Stimulated activated CD8-positive, alpha-beta memory T cell treated with anti-CD3 and anti-CD28 coated beads, Interleukin-15, amount 100 ng/mL, for 4 hours (primary cell): ENCODE measurements at places on chromosomes 16 and 17.

- no peak for DNase-seq
Measured at GRCh38 chr16:11316331-11317015, 28.8 kb upstream of the RMI2 start.

GRCh38 chr17:9284884-9285283 lies 263.6 kb downstream of the NTN1 start:
- no peak for DNase-seq

GRCh38 chr17:18950346-18950745 lies 1.6 kb upstream of the SLC5A10 start:
- DNase-seq = no peak

DNA sequence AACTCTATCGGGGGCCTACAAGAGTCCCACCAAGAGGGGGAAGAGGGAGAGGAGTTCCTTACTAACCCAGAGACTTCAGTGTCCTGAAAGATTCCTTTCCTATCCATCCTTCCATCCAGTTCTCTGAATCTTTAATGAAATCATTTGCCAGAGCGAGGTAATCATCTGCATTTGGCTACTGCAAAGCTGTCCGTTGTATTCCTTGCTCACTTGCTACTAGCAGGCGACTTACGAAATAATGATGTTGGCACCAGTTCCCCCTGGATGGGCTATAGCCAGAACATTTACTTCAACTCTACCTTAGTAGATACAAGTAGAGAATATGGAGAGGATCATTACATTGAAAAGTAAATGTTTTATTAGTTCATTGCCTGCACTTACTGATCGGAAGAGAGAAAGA lies 70.0 kb downstream of the CDK12 start:
- no peak for DNase-seq
